ENCODE measurements at places on chromosomes 1 and 21. TPM values are rescaled to one million over a fixed set of nuclear protein-coding genes. Genes with fewer than 3 reads are reported as not detected.

DNA sequence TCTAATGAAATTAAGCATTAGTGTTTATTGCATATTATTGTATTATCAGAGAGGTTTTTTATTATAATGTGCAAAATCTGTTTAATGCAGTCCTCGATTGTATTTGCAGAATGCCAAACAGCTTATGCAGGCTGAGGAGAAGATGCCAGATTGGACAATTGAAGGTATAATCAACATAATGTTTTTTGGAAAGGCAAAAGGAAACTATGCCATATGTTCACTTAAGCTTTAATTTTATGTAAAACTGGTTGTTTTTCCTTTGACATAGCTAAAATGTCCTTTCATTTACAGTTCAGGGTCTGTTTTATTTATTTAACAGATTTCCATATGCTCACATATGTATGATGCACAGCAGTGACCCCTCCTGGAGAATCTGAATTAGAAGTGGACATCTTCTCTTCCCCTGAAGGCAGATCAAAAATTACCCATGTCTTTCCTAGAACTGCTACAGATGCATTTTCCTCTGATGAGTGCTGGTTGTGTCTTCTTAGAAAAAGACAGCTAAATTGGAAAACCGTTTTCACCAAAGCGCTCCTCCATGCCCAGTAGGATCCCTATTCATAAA lies 143.5 kb upstream of the USH2A start:
- no peak for DNase-seq

Gene FMO1
- total RNA-seq, result not detected

GRCh38 chr1:37647281-37647680 lies 12.6 kb upstream of the RSPO1 start:
- DNase-seq, result no peak

DNA sequence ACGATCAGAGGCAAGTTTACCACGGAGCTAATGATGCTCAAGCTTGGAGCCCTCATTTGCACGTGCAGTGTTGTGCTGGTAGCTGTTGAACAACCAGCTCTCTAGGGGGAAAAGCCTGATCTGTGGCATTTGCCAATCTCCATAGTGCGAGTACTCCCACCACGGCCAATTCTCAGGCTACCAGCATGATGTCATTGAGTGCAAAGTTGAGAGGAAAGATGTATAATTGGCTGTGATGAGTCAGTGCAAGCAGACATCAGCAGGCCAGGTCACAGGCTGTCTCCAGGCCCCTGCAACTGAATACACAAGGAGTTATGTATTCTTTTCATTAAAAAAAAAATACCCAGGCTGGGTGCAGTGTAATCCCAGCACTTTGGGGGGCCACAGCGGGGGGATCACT lies 233.1 kb upstream of the VAMP3 start:
- DNase-seq, result no peak

DNA sequence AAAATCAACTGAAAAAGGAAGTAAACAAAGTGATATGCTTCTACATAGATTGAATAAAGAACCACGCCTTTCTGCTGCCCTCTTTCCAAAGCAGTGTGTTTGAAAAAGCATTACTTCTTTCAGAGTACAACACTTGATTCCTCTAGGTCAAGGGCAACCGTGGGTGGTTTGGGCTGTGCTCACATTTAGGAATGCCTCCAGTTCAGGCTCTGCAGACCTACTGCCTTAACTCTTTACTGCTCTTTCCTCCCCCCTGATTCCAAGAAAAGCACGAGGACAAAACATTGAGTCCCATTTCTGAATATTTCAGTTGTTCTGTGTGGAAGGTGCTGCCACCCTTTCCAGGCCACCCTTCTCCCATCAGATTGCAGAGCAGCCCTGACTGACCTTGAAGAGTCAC lies 45.2 kb downstream of the ADAMTS1 start:
- no peak for DNase-seq

DNA sequence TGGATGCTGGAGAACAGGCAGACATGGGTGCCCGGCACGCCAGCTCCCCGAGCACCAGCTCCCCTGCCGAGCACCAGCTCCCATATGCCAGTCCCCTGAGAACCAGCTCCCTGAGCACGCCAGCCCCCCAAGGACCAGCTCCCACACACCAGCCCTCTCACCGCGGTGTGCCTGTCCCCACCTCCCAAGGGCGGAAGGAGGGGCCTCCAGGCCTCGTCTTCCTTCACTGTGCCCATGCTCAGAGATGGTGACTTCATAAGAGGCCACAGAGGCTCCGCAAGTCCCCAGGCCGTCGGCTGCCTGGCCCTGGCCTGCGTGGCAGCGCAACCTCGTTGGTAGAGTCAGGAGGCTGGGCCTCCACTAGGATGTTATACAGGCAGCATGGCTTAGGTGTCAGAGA lies 69.1 kb downstream of the AGPAT3 start:
- no peak for DNase-seq

DNA sequence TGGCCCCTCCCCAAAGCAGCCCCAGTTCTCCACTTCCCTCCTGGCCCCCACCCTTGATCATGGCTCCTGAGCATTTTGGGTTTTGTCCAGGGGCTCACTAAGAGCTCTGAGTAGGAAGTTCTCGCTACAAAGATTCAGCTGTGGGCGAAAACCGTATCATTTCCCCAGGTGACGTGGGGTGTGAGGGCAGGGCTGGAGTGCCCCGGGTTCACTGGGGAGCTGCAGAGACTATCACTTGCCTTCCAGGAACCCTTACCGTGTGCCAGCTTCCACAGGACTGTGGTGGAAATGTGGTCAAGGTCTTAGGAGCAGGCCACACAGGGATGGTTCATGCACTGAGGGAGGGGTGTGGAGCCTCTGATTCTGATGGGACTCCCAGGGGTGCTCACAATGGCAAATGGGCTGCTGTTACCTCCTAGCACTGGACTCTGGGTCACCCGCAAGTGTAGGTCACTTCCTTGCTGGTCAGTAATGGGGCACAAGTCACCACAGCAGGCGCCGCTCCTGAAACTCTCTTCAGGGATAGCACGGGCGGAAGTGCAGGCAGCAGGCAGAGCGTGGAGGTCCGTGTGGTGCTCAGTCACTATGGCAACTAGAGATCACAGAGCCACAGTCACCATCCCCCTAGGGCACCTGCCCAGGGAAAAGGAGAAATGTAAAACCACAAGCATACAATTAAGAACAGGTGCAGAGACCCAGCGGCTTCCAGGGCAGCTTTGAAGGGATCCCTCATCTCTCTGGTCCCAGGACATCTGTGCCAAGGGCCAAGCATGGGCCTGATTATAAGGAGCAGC lies 35.4 kb downstream of the RSPH1 start:
- DNase-seq, result peak; percentile 50

GRCh38 chr1:30837653-30838052 lies 70.9 kb downstream of the SDC3 start:
- DNase-seq, result no peak

Gene OLIG2
- 2.0 TPM for total RNA-seq

GRCh38 chr1:69587391-69587790 lies 19.7 kb downstream of the LRRC7 start:
- no peak for DNase-seq

DNA sequence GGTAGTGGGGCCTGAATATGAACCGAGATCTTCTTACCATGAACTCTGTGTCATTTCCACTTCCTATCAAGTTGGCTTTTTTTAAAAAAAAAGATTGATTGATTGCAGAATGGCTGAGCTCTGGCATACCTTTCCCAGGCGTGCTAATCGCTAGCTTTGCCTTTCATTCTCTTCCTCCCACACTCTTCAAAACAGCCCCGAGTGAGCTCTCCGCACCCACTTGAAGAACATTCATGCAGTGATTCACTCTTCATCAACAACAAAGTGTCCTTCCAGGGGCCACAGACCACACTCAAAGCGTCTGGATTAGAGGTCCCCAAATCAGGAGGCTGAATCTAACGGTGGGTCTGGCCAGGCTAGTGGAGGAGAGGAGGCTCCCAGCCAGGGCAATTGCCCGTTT lies 96.3 kb upstream of the GALNT2 start:
- no peak for DNase-seq

Gene GJB5
- 0.22 TPM for total RNA-seq

- peak; percentile 36 for DNase-seq
Observed at GRCh38 chr1:212190169-212190568, 95.0 kb upstream of the PPP2R5A start.

DNA sequence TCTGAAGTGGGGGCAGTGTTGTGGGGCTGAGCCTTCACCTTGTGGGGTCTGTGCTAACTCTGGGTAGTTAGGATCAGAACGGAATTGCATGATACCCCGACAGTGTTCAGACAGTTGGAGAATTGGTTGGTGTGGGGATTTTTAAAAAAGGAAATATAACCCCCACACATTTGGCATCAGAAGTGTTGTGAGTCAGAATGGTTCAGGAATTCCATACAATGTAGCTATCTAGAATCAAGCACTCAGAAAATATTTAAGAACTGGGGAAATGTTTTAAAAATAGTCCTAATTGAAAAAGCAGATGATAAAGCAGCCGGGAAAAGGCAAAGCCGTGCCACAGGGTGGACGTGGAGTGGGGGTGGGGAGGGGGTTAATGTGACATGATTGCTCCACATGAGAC lies 6.5 kb upstream of the S100A7 start:
- no peak for DNase-seq

DNA sequence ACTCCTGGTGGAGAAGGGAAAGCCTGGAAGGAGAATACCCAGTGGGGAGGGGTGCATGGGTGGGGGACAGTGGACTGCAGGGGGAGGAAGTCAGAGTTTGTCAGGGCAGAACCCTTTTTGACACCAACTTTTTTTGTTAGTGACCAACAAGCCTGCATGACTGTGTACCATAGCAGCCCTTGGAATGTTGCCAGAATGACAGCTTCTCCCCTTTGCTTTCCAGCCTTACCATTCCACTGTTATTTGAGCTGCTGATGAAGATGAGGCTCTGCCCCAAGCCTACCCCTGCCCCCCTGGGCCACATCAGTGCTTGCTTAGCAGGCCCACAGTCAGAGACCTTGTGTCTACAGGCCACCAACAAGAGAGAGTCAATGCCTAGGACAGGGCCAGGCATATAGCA lies 341.2 kb downstream of the HHAT start:
- no peak for DNase-seq

DNA sequence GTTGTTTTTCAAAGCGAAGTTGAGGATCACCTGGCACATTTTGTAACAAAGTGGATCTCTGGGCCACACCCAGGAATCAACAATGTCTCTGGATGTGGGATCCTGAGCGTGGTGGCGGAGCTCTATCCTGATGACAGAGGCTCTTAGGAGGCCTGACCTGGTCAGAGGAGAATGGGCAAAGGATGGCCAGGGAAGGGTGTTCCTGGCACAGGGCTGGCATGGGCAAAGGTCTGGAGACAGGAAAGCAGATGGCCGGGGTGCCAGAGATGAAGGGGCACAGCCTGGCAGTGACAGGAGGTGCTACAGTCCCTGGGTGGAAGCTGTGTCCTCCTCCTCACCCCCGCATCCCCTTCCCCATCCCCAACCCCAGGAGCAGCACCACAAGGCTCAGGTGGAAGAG lies 20.0 kb upstream of the MFN2 start:
- no peak for DNase-seq

GRCh38 chr1:238466459-238466858 lies 575.7 kb upstream of the ZP4 start:
- DNase-seq, result no peak

DNA sequence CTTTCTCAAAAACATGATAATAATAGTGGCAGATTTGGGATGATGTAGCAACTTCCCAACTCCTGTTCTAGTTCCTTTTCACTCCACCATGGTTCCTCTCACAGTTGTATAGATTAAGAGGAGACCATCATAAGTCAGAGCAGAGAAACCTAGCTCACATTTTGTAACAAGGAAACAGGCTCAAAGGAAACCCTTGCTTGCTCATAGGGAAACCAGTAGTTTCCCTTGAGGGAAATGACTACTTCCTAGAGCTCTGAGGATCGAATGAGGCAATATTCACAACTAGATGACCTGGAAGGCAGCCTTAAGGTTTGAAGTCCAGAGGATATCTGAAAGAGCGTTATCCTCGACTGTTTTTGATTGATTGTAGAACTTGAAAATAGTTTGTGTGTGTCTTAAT lies 76.1 kb upstream of the C8B start:
- no peak for DNase-seq

DNA sequence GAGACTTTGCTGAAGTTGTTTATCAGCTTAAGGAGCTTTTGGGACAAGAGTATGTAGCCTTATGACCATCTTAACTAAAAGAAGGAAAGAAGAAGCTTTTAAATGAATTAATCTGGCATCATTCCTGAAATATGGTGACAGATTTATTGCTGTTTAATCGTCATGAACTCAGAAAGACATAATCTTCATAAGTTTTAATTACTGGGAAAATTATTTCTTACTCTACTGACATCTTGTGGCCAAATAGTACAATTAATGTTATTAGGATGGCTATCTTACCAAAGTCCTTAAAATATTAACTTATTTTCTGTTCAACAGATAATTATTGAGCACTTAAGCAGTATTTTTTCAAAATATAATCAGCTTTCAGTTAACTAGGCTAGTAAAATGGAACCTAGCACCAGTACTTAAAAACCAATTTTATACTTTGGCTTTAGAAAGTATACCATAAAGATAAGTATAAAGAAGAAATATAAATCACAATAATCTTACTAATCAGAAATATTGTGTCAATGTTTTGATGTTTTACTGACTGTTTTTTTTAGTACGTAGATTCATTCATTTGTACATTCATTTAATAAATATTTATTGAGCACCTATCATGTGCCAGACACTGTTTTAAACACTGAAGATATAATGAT lies 34.7 kb upstream of the GPR25 start:
- no peak for DNase-seq

Gene SH2D1B
- not detected for total RNA-seq

Gene LYPD8
- total RNA-seq, result not detected

DNA sequence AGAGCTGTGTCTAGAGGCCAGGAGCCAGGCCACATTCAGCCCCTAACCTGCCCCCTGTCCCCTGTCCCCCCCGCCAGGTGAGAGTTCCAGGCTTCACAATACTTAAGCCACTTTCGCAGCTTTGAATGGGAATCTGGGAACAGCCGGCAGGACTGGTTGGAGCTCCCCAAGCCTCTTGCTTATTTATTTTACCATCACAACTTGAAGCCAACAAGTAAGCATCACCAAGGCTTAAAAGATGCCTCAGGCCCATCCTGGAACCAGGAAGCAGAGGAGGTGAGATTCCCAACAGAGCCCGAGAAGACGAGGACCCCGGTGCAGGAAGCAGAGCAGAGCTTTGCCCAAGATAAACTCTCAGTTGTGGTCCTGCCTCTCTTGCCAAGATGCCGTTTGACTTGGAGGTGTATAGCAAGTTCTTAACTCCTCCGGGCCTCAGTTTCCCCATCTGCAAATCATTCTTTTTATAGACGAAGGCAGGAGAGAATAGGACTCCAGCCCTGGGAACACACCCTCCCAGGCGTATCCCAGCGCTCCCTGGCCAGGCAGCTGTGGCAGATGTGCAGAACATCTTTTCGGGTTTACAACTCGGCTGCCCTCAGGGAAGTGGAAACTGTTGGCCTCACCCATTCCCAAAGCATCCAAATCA lies 66.8 kb upstream of the SLC25A33 start:
- DNase-seq, result no peak

GRCh38 chr1:170993151-170993550 lies 57.8 kb downstream of the MROH9 start:
- no peak for DNase-seq
